ENCODE measurements at places on chromosomes 16 and 17.

- DNase-seq = no peak
Observed at GRCh38 chr17:10243883-10244844, 45.8 kb upstream of the GAS7 start.

DNA sequence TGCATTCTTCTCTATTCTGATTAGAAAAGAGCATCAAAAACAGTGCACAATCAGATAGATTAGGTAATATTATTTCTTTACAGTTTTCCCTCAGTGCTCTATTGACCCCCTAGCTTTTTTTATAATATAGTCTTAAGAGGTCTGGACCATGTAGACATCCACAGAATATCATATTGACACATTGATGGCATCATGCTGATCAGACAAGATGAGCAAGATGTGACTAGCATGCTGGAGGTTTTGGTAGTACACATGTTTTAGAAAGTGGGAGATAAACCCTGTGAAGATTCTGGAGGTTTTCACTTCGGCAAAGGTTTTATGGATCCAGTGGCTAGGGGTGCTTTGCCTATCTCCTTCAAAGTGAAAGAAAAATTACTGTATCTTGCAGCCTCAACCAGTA is 2.8 kb upstream of the ABCA8 start:
- no peak for DNase-seq

DNA sequence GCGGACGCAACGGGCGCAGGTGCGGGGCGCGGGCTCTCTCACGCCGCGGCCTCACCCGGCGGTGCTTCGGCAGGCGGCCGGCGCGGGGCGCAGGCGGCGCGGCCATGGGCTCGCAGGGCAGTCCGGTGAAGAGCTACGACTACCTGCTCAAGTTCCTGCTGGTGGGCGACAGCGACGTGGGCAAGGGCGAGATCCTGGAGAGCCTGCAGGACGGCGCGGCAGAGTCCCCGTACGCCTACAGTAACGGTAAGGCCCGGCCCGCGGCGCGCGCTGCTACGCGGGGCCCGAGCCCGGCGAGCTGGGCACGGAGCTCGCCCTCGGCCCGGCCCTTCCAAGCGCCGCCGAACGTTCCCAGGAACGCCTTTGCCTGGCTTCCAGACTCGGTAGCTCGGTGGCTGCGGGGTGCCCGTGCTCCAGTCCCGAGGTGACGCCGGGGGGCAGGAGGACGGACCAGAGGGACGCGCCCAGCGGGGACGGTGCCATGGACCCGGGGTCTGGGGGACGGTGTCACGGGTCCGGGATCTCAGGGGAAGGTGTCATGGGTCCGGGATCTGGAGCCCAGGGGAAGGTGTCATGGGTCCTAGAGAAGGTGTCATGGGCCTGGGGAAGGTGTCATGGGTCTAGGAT is 435 bp downstream of the RAB40C start:
- DNase-seq = no peak

DNA sequence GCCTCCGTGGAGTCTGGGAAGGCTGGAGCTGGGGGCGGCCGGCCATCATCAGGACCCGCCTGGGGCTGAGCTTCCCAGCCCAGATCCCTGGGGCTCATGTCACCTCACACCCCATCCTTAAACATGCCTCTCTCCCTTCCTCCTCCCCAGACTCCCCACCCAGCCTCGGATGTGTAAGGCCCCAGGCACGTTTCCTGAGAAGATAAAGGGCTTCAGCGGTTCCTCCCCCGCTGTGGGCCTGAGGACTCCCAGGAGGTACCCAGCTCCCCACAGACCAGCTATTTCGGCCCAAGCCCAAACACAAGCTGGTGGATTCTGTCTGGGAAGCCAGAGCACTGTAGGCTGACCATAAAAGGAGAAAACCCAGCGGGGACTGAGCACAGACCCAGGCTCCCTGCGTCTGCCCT is 49.2 kb downstream of the MYH11 start:
- DNase-seq = no peak

- DNase-seq = no peak
Observed at GRCh38 chr17:51120357-51120738, 320 bp downstream of the SPAG9 start.

GRCh38 chr16:88013091-88013609 is 61.9 kb downstream of the BANP start:
- DNase-seq = no peak

DNA sequence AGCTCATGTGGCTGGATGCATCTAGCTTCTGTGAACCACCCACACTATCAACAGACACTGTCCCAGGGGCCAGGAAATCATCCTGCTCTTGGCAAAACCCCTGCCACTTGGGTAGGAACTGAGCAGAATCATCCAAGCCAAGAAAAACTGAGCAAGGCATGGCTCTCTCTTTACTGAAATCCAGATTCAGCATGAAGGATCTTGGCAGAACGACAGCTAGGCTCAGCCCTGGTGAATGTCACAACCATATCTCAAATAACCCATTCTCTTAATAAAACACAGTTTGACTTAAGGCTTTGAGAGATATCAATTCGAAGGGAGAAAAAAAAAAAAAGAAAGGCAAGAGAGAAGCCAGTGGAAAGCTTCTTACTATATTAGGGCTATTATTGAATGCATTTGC is 72.2 kb downstream of the MAF start:
- no peak for DNase-seq

- no peak for DNase-seq
Observed at GRCh38 chr17:2916461-2916860, 120.2 kb downstream of the RAP1GAP2 start.

- no peak for DNase-seq
Observed at GRCh38 chr16:1036726-1037393, 35.7 kb upstream of the SSTR5 start.

DNA sequence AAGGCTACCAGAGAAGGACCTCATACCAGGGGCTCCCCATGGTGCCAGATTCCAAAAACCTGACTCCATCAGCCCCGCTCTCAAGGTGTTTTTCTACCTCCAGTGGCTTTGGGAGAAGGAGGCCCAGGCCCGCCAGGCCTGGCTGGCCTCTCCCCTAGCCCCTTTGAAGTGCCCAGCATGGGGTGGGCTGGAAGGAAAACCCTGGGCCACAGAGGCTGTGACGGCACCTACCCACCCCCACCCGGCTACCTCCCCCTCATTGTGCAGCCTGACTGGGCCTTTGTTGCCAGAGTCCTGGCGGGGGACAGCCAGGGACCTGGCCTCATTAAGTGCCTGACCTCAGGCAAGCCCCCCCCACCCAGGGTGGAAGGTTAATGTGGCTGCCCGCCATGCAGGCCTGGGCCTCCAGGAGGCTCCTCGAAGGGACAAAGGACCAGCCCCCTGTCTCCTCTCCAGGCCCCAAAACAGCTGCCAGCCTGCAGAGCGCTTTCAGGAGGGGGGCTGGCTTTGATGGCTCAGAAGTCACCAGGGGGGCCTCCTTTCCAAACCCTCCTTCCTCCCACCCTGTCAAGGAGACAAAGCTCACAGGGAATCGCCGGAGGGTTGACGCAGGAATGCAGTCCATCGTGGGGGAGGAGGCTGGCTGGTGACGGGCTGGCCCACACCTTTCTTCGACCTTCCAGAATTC is 159.4 kb downstream of the ZNF423 start:
- no peak for DNase-seq

GRCh38 chr16:1874854-1875253 is 2.9 kb upstream of the MEIOB start:
- DNase-seq = no peak

DNA sequence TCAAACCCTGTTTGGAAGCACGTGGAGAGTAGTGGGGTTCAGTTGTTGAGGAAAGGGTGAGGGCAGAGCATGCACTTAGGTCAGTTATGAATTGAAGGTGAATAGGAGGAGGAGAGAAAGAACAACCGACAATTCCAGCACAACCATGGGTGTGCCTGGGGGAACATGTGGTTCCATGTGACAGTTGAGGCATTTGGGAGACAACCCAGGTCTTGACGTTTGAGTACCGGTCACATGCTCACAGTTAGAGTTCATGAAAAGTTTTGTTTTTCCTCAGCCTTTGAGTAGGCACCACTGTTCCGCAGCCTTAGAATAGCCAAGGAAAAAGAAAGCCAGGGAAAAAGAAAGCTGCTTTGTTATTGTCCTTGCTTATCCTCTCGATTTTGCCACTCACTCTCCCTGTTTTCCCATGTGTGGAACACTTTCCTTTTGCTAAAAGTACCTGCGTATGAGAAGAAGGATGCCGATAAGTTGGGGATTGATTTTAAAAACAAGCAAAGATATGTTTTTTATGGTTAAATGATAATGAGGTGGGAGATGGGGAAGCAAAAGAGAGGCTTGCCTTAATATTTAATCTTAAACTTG is 25.6 kb upstream of the ABCC11 start:
- DNase-seq = no peak

- DNase-seq = no peak
Observed at GRCh38 chr16:30980023-30980371, 5.0 kb upstream of the HSD3B7 start.

GRCh38 chr17:58470356-58470755 is 17.9 kb downstream of the HSF5 start:
- DNase-seq = no peak

DNA sequence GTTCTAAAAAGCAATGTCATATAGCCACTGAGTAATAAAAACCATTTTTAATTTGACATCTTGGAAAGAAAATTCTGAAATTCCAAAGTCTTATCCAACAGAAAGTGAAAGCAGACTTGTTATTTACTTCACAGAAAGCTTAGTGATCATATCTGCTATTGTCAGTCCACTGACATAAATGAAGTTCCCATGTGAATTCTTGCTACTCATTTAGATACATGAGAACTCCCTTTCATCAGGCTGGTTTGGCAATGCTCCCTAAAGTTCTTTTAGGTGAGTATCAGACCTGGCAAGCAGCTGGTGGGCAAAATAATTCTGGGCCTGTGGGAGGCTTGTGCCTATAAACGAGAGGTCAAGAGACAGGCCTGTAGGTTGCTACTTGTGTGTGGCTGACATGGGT is 23.4 kb downstream of the NME2 start:
- DNase-seq = no peak

DNA sequence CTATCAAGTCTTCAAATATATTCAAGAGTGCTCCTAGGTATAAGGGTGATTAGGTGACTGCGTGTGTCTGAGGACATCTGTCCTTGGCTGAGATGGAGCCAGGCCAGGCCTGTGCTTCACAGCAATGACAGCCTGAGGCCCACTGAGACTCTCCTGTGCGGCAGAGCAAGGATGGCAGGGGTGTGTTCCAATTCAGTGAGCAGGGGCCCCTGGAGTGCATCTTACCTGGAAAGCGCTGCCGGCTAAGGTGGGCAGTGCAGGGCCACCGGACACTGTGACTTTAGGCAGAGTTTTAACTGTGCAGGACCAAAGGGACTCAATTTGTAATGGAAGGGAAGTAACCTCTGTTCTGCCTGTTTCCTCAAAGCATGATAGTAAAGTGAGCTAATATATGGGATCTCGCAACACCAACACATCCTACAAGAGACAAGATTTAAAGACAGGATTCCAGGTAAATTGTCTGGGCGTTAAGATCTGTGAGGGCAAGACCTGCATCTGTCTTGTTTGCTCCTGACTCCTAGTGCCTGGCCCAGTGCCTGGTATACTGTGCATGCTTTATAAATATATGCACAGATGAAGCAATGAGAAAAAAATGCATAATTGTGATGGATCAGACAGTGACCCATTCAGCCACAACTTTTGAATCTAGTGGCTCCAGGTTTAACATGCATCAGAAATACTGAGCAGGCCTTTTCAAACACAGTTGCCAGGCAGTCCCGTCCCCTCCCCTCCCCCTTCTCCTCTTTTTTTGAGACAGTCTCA is 86.7 kb downstream of the MRC2 start:
- no peak for DNase-seq

DNA sequence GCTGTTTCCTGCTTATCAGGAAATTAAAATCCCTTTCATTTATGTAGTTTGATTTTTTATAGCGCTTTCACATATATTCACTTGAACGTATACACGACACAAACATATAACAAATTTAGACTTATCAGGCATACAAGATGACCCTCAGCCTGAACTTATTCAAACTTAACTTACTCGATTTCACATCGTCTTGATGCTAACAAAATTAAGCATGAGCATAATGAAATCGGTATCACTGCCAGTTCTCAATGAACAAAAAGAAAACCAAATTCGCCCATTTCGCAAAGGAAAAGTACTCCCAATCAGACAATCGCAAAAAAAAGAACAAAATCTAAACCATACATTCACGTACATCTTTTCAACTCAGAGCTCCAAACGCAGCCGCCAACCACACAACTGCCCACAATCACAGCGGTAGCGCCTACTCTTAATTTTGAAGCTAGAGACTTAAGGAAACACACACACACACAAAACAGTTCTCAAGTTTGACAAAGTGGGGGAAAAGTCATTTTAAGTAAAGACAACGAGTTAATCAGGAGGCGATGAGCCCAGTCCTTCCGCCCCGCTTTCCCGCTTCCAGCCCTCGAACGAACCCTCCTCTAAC is 1.1 kb downstream of the GJC1 start:
- DNase-seq = no peak

DNA sequence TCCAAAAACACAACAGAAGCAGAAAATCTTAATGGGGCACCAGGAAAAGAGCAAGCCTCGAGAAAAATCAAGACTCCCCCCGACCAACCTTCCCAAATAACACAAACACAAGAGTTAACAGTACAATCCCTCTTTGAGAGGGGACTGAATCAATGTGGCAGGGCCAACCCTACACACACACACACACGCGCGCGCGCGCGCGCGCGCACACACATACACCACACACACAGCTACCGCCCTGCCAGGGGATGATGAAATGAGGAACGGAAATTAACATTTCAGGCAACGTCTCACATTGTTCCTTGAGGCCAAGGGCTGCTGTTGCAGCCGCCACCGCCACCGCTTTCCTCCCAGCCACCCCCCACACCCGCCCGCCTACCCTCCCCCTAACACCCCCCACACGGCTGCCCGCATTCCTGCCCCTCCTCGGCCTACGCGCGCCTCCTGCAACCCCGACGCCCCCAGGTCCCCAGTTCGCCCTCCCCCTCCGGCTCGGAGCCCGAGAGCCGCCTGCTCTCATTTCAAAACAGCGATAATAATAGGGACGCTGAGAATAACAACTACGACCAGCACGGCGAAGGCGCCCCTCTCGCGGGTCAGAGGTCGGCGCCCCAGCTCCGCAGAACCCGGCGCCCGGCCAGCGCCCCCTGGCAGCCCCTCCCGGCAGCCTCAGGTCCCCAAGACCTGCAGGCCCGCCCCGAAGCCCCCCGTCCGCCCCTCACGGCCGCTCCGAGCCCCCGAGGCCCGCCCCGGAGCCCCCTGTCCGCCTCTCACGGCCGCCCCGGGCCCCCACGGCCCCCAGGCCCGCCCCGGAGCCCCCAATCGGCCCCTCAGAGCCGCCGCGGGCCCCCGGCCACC is 1.1 kb downstream of the ANKRD11 start:
- DNase-seq = no peak

Measured in cerebellar nuclear complex (tissue), 1 donor.